Hindlimb muscle (tissue), 1 donor: ENCODE measurements at places on chromosomes 2 and 18. TPM values are rescaled to one million over a fixed set of nuclear protein-coding genes. Genes with fewer than 3 reads are reported as not detected.

NAT8 gene
- 0.54 TPM for polyA plus RNA-seq

SPATS2L gene
- polyA plus RNA-seq, result 219 TPM

COLEC12 gene
- 45.0 TPM for polyA plus RNA-seq

FTCDNL1 gene
- 2.0 TPM for polyA plus RNA-seq

RAB17 gene
- 1.6 TPM for polyA plus RNA-seq

STPG4 gene
- polyA plus RNA-seq, result not detected

ITPRIPL1 gene
- polyA plus RNA-seq, result 3.5 TPM

SLC8A1 gene
- 7.2 TPM for polyA plus RNA-seq

PAX8 gene
- polyA plus RNA-seq, result 2.2 TPM
